Effector CD4-positive, alpha-beta T cell (primary cell): ENCODE measurements at places on chromosomes 7 and 10.

DNA sequence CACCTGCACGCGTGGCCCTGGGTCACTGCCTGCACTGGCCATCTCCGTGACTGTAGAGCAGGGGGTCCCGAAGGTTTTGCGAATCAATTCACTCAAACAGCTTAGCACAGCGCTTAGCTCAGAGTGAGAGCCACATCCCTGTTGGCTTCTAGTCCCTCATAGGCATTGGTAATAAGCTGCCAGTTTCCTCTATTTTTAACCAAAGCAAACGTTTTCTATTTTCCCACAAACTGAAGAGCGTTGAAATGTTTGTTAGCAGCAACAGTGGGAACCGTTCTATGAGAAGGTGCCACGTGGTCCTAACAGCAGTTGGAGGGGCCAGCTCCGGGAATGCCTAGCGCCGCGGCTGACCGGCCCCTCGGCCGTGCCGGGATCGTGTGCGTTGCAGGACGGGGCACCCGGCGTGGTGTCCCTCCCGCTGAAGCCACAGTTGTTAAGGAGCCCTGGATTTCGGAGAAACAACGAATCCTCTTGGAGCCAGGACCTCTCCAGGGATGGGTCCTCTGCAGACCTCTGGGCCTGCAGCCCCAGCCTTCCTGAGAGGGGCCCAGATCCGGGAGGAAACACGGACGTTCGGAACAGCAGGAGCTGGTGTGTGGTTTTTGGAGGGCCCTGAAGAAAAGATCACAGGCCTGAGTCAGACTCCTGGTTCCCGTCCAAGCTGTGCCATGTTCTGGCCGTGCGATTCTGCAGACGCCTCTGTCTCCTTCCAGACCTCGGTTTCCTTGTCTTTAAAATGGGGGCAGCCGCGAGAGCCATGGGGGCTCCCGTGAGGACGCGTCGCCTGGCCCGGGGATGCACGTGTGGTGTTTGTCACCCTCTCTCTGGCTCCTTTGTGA, 40.3 kb downstream of the FAM20C start:
- no peak for DNase-seq

GRCh38 chr10:123274306-123275135, 120.3 kb downstream of the BUB3 start:
- DNase-seq, result no peak

GRCh38 chr10:49194212-49194920, 6.2 kb upstream of the TMEM273 start:
- DNase-seq, result no peak

- no peak for DNase-seq
Measured at GRCh38 chr10:116241085-116241484, 31.9 kb downstream of the GFRA1 start.

GRCh38 chr7:46186131-46186530, 265.1 kb upstream of the IGFBP3 start:
- DNase-seq, result no peak

- no peak for DNase-seq
Measured at GRCh38 chr10:14527915-14528314, 197.2 kb upstream of the FRMD4A start.

- no peak for DNase-seq
Measured at GRCh38 chr10:119480667-119481066, 61.9 kb downstream of the RGS10 start.

DNA sequence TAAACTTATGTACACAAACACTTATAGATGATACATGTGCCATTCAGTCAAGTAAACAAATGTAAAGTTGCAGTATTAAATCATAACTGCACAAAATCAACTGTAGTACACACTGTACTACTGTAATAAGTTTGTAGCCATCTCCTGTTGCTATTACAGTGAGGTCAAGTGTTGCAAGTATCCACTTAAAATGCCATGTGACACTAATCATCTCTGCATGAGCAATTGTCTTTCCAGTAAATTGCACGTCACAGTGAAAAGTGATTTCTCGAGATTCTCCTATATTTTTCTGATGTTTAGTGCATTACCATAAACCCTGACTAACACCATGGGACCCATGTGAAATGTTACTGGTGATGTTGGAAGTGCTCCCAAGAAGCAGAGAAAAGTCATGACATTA, 293.3 kb upstream of the SP4 start:
- no peak for DNase-seq

DNA sequence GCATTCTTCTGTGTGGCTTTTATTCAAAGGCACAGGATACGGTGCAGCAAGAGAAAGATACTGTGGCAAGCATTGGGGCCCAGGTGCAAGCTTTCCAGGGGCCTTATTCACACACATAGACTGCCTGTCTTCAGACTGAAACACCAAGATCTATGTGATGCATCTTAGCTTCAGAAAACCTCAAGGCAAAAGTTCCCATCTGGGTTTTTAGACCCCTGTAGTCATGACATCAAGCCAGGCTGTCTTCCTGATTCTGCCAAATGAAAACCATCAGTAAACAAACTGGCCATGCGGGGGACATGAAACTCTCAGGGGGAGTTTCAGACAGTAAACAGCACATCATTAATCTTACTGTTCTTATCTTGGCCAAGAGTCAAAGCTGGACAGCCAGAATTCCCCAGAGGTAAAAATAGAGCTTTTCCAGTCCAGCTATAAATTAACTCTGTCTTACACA, 9.8 kb downstream of the AGBL3 start:
- no peak for DNase-seq

DNA sequence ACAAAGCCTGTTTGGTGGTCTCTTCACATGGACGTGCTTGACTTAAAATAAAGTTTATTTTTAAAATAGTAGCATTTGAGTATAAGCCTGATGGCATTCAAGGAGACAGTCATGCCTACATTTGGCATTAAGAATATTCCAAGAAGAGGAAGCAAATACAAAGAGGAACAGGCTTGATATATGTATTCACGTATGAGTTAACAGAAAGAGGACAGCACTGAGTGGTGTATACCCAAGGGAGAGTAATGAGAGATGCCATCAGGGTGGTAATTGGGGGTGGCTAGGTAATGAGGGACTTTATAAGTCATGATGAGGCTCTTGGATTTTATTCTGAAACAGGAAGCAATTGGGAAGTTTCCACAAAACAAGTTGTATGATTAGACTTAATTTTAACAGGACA, 363.3 kb downstream of the SEMA3D start:
- no peak for DNase-seq

DNA sequence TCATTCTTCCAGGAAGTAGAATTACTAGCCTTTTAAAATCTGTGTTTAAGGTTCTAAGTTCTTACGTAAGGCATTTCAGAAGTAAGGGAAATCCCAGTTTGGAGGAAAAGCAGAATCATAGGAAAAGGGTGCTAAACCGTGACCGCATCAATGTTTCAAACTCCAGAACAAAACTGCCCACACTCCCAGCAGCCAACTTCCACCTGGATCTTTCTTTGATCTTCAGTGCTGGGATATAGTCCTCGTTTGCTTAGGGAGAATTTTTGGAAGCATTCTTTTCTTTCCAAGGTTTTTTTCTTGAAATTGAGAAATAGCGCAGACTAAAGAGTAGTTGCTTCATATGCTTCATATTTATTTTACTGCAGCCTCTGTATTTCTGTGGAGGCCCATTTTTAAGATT, 8.9 kb downstream of the PROSER2 start:
- no peak for DNase-seq

GRCh38 chr10:63549810-63550209, 28.6 kb downstream of the REEP3 start:
- no peak for DNase-seq
